Activated T-cell treated with anti-CD3 and anti-CD28 coated beads for 24 hours (primary cell): ENCODE measurements at places on chromosomes 1 and 21.

- DNase-seq: no peak
Observed at GRCh38 chr1:44862829-44863401, 19.9 kb upstream of the PTCH2 start.

DNA sequence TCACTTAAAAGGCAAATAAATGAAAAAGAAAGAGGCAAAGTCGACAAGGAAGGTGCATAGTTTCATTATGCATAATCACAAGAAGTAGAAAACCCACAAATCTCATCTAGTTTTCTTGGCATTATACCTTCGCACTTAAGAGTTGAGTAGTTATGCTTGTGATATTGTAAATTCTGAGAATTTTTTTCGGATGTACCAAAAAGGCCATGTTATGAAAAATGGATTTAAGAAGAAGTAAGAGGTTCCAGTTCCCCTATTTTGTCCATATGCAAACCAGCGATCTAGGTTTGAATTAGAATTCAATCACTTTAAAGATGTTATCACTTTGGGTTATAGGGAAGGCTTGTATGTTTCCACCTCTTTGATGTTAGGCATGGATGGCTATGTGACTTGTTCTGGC, 7.9 kb upstream of the ERICH3 start:
- DNase-seq: no peak

GRCh38 chr1:109793486-109794318, 30.0 kb upstream of the EPS8L3 start:
- DNase-seq: no peak

GRCh38 chr1:241635556-241636152, 4.5 kb downstream of the CHML start:
- DNase-seq: no peak

GRCh38 chr21:40242586-40243265, 375.5 kb downstream of the PCP4 start:
- no peak for DNase-seq

DNA sequence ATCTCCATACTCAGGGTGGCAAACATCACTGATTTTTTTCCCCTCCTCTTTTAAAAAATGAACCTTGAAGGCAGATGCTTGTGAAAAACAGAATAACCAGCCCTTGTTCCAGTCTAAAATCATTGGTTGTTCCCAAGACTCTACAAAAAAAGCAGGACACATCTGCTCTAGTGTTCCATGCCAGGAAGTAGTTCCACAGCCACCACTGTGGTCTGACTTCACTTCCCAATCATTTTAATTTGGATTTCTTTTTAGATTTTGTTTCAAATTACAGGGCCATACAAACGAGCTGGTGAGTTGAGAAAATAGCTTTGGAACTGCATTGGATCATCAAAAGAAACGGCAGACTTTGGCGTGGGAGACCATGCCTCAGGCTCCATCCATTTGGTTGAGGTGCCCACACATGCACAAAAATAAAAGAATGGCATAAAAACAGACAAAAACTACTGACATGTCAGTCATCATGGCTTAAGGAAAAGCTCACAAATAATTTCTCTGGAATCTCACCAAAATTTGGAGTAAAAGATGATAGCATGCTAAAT, 210.0 kb downstream of the GABPA start:
- no peak for DNase-seq

GRCh38 chr1:21662426-21663247, 6.5 kb downstream of the RAP1GAP start:
- no peak for DNase-seq

- DNase-seq: no peak
Observed at GRCh38 chr1:1806890-1807289, 28.6 kb upstream of the NADK start.

DNA sequence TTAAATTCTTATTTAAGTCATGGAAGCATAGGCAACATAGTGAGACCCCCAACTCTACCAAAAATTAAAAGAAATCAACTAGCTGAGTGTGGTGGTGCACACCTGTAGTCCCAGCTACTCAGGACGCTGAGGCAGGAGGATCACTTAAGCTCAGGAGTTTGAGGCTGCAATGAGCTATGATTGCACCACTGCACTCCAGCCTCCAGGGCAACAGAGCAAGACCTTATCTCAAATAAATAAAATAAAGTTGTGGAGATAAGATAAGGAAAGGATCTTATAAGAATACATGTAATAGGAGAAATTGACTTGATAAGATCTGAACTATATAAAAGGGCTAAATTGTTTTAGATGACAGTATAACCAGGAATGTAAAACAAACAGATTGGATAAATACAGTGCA, 2.3 kb upstream of the BATF3 start:
- no peak for DNase-seq

- no peak for DNase-seq
Observed at GRCh38 chr1:83692524-83693381, 306.2 kb downstream of the TTLL7 start.

DNA sequence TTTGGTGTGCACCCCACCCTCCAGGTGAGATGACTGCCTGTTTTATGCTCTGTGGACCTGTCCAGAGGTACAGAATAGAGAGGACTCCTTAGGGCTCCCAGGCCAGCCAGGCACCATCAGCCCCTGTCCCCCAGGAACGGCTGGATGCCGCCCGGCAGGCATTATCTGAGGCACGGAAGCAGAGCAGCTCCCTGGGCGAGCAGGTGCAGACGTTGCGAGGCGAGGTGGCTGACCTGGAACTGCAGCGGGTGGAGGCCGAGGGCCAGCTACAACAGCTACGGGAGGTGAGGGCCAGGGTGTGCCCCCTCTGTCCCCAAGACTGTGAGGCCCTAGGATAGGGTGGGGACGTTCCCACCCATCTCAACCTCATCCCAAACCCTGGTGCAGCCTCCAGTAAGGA, 10.8 kb downstream of the MFAP2 start:
- no peak for DNase-seq

DNA sequence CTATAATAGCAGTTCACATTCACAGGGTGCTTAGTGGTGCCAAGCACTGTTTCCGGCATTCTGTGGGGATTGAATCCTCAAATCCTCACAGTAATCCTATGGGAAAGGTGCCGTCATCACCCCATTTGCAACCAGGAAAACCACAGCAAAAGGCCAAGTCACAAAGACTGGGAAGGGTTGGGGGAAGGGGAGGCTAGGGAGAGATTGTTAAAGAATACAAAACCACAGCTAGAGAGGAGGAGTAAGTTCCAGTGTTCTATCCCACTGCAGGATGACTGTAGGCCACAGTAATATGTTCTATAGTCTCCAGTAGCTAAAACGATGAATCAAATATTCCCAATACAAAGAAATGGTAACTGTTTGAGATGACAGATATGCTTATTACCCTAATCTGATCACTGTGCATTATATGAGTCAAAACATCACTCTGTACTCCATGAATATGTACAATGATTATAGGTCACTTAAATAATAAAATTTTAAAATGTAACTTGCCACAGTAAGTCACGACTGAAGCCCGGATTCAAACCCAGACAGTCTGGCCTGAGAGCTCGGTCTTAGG, 256.8 kb downstream of the TOMM20 start:
- no peak for DNase-seq

GRCh38 chr1:185244015-185244747, 72.9 kb downstream of the IVNS1ABP start:
- DNase-seq: peak; percentile 37

GRCh38 chr1:153432874-153433681, 16.8 kb downstream of the S100A7A start:
- no peak for DNase-seq

DNA sequence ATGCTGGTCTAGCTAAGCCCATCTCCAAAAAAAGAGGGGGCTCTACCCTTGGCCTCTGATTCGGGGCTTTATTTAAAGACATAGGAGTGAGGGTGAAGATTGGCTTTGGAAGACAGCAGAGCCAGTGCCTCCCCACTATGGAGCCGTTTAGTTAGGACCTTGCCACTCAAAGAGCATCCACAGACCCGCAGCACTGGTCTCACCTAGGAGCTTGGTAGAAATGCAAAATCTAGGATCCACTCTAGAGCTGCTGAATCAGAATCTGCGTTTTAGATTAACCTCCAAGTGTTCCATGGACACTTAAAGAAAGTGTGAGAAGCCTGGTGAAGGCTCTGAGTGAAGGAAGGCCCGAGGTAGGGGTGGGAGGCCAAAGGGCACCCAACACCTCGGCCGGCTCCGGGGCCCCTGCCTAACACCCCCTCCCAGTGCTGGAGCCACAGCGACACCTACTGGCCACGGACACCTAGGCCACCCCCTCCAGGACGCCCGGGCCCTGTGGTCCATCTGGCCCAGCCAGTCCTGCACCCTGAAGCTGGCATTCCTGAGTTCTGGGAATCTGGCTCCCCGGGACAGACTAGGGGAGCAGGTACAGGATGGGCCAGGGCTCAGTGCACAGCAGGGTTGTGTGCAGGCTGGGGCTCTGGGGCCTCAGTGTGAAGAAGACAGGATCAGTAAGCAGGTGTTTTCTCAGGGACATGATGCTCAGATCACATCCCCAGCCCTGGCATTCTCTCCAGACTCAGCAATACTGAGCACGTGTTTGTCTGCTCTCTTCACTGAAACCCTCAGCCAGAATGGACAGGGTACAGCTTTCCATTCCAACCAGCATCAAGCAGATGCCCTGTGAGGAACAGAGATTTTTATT, 79.2 kb downstream of the TMEM53 start:
- DNase-seq: peak; percentile 69

- no peak for DNase-seq
Observed at GRCh38 chr1:230836347-230836746, 32.0 kb downstream of the C1orf198 start.
